ENCODE measurements at places on chromosomes 2 and 18.
A peak's percentile ranks its signal among the peaks of the same experiment; 100 is the strongest.

DNA sequence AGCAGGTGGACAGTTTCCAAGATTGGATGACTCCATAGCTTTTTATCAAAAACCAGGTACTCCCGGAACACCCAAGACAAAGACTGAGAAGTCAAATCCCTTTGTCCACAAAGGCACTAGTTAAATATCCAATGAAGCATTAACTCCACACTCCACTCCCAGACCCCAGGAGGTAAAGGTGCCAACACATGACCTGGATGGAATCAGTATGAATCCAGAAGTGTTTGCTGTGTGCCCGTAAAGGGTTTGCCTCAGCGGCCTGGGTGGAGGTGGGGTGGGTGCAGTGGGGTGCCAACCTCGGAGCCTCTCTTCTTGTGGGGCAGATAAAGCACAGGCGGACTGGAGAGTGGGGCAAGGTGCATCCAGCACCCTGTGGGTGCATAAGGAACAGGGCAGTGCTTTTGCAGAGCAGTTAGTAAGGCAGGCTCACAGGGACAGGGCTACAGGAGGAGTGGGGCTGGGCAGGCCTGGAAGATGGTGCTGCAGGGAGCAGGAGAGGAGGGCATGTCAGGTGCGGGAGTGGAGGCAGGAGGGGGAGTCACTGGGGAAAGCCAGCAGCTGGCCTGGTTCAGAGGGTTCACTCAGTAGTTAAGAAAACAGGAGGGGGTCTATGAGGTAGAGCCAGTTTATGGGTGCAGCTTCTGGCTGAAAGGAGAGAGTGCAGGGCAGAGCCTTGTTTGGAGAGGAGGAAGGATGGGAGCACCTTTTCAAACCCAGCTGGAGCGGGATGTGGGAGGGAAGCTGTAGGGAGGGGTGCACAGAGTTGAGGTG, 208.4 kb upstream of the SMAD2 start:
- no peak for DNase-seq

DNA sequence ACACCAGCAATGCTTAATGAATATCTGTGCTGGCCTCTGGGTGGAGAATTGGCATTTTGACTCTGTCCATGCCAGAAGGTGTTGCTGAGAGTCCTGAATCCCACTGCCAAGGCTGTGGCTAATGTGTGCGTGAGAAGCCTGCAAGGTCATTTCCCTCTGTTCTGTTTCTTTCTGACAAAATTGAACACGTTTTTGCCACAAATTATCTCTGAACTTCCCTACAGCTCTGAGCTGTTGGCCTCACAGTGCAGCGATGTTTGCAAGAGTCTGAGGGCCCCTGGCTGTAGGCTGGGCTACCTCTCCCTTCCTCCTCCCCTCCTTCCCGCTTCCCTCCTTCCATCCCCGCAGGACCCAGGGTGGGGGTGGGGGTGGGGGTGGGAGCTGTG, 154.1 kb upstream of the HS6ST1 start:
- DNase-seq: no peak

DNA sequence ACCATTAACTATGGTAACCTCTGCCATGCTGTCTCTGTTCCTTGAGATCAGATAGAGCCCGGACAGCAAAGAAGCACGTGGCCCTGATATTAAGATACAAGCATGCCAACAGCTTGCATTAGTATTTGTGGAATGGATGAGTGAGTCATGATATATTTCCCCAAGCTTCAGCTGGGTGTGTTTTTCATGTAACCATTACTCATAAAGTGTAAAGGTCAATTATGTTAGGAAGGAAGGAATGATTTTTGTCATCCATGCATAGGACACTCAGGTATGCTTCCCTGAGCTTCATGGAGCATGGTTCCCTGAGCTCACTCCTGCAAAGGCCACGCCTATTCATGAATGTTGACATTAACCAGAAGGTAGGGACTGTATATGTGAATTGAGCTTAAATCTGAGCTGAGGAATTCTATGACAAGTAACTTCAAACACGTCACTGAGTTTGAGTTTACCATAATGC, 74.6 kb downstream of the ARL4C start:
- DNase-seq: no peak

DNA sequence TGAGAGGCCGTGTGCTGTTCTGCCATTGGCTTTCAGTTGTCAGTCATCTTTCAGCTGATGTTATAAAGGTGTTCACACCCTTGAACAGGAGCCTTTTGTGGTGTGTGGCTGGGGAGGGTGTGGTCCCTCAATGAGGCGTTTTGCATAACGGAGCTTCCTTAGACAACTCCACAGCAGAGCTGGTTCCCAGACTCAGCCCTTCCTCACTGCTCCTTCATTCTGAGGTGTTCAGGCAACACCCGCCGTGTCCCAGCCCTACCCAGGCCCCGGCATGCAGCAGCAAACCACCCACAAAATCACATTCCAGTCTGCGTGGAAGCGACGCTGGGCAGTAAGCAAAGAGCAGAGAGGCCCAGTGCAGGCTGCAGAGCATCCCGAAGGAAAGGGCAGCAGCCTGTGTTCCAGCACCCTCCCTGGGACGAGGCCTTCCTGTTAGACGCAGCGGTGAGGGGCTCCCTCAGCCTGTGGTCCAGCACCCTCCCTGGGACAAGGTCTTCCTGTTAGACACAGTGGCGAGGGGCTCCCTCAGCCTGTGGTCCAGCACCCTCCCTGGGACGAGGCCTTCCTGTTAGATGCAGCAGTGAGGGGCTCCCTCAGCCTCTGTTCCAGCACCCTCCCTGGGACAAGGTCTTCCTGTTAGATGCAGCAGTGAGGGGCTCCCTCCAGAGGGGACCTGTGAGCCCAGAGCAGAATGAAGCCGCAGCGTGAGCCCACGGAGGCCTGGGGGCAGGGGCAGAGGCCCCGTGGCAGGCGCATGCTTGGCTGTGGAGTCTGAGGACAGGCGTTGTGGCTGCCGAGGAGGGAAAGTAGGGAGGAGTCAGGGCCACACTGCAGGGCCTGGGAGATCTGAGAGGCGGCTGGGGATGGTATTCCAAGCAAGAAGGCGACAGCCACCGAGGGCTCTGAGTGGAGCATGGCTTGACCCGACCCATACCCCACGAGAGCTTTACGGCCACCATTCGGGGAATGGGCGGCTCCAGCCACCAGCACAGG, 201.8 kb upstream of the HDAC4 start:
- DNase-seq: no peak

DNA sequence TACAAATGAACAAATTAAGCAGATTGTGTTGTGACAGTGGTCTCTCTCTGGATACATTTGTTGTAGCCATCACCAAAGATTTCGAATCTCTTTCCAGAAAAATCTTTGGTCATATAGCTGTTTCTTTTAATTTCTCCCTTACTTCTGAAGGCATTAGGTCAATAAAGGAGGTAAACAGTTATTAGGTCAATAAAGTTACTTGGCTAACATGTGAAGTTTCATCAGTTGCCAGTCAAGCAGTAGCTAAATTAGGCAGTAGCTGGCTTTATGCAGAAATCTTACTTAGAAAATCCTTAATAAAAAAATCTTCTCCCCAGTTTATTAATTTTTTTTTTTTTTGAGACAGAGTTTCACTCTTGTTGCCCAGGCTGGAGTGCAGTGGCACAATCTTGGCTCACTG, 115.5 kb downstream of the MBD5 start:
- DNase-seq: no peak

DNA sequence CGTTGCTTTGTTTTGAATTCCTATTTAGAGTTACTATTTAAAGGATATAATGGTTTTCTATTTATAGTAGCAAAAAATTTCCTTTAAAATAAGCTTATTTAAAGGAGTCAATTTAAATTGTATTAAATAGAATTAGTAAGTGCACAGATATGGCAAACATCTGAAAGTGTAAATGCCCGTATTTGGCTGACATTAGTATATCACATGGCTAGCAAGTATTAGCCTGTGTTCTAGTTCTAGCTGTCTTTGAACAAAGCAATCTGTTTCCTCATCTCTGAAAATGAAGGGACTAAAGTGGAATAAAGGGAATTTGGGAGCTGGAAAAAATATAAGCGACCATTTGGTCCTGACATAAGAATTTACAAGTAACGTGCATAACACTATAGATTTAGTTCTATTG, 32.2 kb downstream of the PELI1 start:
- no peak for DNase-seq

DNA sequence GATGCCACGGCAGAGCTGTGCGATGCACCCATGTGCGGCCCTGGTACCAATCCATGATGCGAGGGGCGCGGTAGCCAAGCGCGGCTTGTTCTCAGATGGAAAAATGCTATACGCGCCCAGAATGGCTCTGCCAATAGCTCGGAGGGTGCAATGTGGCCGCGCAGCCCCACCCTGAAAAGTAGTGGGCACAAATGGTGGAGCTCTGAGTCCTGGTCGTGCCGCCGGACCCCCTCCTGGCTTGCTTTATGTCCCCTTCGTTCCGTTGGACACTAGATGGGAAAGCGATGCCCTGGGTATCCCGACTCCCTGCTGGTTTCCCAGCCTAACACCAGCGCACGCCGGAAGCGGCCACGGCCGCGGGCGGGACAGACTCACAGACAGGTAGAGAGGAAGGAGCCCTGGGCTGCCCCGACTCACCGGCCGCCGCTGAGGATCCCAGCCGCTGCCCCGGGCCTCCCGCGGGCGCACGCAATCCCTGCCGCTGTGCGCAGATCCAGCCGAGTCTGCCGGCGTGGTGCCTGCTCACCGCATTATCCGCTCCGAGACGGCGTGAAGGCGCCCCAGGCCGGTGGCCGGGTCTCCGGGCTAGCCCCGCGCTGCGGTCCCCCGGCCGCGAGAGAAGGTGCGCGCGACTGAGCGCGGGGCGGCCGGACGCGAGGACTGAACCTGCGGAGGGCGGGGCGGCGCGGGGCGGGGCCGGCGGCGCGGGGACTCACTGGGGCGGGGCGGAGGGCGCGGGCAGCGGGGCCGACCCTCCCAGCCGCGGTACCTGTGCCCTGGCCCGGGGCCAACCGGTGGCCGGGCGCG, at the start of gene CDC42EP3:
TSS of gene CDC42EP3 (minus strand) at position 634 of the 807 bp plus-strand sequence. CDS start 25,055 bp downstream, outside the sequence.
- DNase-seq: no peak

- DNase-seq: peak; percentile 94
These were observed 275.3 kb upstream of the CCDC68 start for GRCh38 chr18:55234366-55235093.

- no peak for DNase-seq
These were observed 8.7 kb upstream of the TGIF1 start for GRCh38 chr18:3441290-3441689.

DNA sequence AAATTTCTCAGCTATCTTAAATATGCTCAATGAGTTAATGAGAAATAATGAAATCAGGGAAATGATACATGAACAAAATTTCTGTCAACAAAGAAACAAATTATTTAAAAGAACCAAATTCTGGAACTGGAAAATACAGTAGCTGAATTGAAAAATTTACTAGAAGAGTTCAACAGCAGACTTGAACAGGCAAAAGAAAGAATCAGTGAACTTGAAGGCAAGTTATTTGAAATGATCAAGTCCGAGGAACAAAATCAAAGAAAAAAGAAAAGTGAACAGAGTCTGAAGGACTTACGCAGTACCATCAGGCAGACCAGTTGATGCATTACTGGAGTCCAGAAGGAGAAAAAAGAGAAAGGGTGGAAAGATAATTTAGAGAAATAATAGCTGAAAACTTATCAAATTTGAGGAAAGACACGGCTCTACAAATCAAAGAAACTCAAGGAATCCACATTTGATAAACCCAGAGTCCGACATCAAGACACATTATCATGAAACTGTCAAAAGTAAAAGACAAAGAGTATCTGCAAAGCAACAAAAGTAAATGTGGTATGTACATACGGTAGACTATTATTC, 83.6 kb downstream of the CCDC138 start:
- DNase-seq: no peak

DNA sequence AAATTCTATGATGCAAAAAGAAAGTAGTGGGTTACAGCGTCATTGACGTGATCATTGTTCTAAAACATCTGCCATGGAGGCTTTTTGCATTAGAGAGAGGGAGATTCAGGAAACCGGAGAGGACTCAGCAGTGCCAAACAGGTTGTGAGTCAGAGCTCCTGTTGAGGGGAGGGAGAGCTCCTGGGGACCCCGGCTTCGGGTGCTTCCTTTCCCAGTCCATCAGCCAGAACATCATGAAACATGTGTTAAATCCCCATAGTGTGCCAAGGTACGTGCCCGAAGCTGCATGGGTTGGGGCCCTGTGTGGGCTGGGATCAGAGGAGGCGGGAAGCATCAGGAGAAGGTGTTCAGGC, 791 bp upstream of the CYRIA start:
- DNase-seq: peak; percentile 83

- DNase-seq: no peak
These were observed 88.9 kb upstream of the ST6GAL2 start for GRCh38 chr2:106974891-106975290.

DNA sequence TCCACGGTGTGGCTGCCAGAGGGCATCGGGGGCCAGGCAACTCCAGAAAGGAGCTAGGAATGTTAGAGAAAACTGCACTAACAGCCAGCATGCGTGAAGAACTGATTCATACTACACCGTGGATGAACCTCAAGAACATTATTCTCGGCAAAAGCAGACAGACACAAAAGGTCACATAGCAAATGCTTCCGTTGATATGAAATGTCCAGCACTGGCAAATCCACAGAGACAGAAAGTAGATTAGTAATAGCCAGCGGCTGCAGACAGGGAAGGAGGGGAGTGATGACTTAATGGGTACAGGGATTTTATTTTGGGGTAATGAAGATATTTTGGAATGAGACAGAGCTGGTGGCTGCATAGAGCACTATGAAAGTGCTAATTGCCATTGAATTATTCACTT, 37.4 kb downstream of the SCTR start:
- DNase-seq: peak; percentile 66

- no peak for DNase-seq
These were observed 236.5 kb downstream of the DSEL start for GRCh38 chr18:67279988-67280387.

GRCh38 chr18:10514082-10514481, 11.7 kb upstream of the NAPG start:
- DNase-seq: no peak

- no peak for DNase-seq
These were observed 443.6 kb downstream of the CBLN2 start for GRCh38 chr18:72100465-72101004.

GRCh38 chr2:191056228-191056627, 42.3 kb upstream of the STAT1 start:
- no peak for DNase-seq

- no peak for DNase-seq
These were observed 3.0 kb downstream of the PCARE start for GRCh38 chr2:29071032-29071975.

DNA sequence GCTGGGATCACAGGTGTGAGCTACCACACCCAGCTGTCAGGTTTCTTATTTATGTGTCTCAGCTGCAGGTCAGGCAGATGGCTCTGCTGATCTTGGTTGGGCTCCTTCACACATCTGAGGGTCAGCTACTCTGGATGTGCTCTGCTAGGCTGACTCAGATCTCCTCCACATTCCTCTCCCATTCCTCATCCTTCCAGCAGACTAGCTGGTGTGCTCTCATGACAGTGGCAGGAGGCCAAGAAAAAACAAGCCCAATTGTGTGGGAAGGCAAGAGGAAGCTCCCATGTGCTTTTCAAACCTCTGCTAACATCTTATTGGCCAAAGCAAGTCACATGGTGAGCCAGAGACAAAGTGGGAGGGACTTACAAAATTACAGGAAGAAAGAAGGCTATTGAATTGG, 11.7 kb upstream of the MSH6 start:
- DNase-seq: no peak

- DNase-seq: no peak
These were observed 3.8 kb upstream of the SEMA4C start for GRCh38 chr2:96873651-96874096.

GRCh38 chr2:167181134-167181533, 292.9 kb downstream of the XIRP2 start:
- DNase-seq: no peak

Data from esophagus muscularis mucosa (tissue), 4 donors.